SHP77 treated with DMSO at 0.1 percent for 48 hours (cell line): ENCODE measurements at places on chromosomes 16 and 17.
A peak's percentile ranks its signal among the peaks of the same experiment; 100 is the strongest.

- no peak for DNase-seq
These were observed 38.4 kb downstream of the PSMD12 start for GRCh38 chr17:67328026-67328425.

GRCh38 chr17:7929158-7930023 is at the start of gene KCNAB3:
TSS of gene KCNAB3 (minus strand) at chr17:7929856. CDS start at chr17:7929435, 421 bp downstream.
- no peak for DNase-seq

- no peak for DNase-seq
These were observed 14.1 kb downstream of the TP53 start for GRCh38 chr17:7673239-7673638.

- DNase-seq = peak; percentile 93
These were observed 19.7 kb downstream of the TMEM235 start for GRCh38 chr17:78250891-78251772.

GRCh38 chr16:85377388-85378144 is 235.6 kb upstream of the GSE1 start:
- DNase-seq = no peak

- DNase-seq = no peak
These were observed 69.7 kb downstream of the ZFHX3 start for GRCh38 chr16:72978212-72978611.

GRCh38 chr17:56832446-56832845 is 1.3 kb downstream of the C17orf67 start:
- DNase-seq = no peak

GRCh38 chr17:50260501-50260911 is 13.8 kb upstream of the TMEM92 start:
- no peak for DNase-seq

GRCh38 chr17:58082341-58082869 is 814 bp upstream of the DYNLL2 start:
- no peak for DNase-seq
